CD8-positive, alpha-beta memory T cell (primary cell): ENCODE measurements at places on chromosomes 13 and 19. TPM values are rescaled to one million over a fixed set of nuclear protein-coding genes. Genes with fewer than 3 reads are reported as not detected.

GRCh38 chr13:33480561-33480960 is 195.0 kb upstream of the STARD13 start:
- DNase-seq, result no peak

- DNase-seq, result no peak
Observed at GRCh38 chr19:50967929-50968715, 1.3 kb downstream of the KLK6 start.

- no peak for DNase-seq
Observed at GRCh38 chr13:109160357-109160756, 530.9 kb downstream of the MYO16 start.

DNA sequence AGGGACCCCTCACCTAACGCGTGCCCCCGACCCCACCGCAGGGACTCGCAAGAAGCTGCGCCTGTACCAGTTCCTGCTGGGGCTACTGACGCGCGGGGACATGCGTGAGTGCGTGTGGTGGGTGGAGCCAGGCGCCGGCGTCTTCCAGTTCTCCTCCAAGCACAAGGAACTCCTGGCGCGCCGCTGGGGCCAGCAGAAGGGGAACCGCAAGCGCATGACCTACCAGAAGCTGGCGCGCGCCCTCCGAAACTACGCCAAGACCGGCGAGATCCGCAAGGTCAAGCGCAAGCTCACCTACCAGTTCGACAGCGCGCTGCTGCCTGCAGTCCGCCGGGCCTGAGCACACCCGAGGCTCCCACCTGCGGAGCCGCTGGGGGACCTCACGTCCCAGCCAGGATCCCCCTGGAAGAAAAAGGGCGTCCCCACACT is 4.7 kb upstream of the MYBPC2 start:
- DNase-seq, result no peak

DNA sequence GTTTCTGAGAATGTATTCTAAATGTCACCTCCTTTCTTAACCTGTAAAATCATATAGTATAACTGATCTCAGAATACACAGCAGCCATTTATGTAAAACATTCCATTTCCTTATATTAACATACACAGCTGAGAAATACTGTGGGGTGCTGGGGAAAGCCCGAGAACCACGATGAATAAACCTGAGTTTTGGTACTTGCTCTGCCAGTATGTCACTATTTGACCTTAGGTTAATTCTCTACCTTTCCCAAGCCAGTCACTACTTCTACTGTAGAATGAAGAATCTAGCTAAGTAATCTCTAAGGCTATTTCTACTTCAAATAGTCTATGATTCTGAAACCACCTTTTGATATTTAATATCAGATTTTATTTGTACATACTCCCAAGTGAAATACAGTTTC is 173.7 kb downstream of the TBC1D4 start:
- DNase-seq, result no peak

- no peak for DNase-seq
Observed at GRCh38 chr13:100040196-100040595, 48.7 kb upstream of the PCCA start.

GJA3 gene
- 0.09 TPM for polyA plus RNA-seq
